NCI-H2171 (cell line): ENCODE measurements at places on chromosomes 6 and 20.

DNA sequence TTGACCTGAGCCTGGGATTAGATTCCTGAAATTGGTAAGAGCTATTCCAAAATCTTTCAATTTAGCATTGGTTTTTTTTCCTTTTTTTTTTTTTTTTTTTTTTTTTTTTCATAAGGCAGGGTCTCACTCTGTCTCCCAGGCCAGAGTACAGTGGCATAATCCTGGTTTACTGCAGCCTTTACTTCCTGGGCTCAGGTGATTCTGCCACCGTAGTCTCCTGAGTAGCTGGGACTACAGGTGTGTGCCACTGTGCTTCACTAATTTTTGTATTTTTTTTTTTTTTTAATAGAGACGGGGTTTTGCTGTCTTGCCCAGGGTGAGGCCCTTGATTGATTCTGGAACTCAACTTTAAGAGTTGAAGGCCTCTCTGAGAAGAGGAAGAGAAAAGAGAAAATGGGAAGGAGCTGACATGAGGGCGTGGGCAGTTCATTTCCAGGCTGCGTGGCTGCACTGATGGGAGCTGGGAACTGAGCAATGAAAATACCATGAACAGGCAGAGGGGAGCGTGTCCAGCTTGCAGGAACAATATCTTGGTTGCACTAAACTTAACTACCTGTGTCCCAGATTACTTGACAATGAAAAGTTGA lies 24.6 kb downstream of the KDM1B start:
- no peak for DNase-seq

DNA sequence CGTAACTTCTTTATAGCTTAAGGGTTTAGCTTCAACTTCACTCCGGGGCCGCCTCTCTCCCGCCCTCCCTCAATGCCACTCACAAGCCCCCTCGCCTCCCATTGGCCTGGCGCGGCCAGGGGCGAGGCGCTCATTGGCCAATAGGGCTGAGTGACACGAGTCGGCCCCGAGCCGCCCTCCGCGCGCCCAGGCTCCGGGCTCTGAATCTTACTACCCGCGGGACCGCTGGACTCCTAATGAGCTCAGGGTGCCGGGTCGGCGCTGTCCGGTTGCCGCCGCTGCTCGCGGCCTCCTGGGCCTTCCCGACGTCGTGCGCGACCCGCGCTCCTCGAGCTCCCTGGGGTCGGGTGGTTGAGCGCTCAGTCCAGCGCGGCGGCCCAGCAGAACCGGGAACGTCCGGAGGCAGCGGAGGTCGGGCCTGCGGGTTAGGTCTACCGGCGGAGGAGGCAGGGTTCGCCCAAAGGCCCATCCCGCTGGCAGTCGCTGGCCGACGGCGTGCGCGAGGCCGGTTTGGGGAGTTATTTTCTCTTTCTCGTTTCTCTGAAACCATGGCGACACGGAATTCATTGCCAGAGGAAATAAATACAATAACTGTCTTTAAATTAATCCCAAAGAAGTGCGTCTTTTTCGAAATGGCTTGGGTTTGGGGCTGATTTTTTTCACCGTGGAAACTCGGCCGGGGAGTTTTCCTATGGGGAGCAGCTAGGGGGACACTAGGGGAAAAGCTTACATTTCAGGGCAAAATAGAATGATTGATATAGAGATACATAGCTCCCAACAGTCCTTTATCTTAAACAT lies at the start of gene SIM1:
Gene SIM1 (minus strand): TSS at position 19 of the 798 bp plus-strand sequence. CDS start 1,453 bp downstream, outside the sequence.
- no peak for DNase-seq

GRCh38 chr6:154767003-154767723 lies 33.9 kb downstream of the SCAF8 start:
- no peak for DNase-seq

DNA sequence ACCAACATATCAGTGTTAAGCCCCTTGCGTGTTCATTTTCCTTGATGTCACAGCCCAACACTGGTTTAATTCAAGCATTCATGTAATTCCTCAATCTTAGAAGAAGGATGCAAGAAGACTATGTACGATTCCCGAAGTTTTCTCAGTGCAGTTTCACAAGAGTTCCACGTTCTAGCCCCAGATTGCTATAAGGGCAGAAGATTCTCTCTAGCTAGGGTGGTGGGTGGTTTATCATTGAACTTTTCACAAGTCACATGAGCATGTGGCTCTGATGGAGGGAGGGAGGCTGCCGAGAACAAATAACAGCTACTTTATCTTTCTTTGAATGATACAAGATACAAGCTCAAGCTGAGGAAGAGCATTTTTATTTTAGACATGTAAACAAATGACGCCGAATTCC lies 71.9 kb upstream of the NHSL1 start:
- DNase-seq = no peak

GRCh38 chr20:58131151-58131550 lies 97.3 kb downstream of the ANKRD60 start:
- no peak for DNase-seq

- no peak for DNase-seq
These were observed 288.8 kb downstream of the ADGB start for GRCh38 chr6:146887447-146888077.

- DNase-seq = no peak
These were observed 178.2 kb downstream of the FOXC1 start for GRCh38 chr6:1787894-1788293.

DNA sequence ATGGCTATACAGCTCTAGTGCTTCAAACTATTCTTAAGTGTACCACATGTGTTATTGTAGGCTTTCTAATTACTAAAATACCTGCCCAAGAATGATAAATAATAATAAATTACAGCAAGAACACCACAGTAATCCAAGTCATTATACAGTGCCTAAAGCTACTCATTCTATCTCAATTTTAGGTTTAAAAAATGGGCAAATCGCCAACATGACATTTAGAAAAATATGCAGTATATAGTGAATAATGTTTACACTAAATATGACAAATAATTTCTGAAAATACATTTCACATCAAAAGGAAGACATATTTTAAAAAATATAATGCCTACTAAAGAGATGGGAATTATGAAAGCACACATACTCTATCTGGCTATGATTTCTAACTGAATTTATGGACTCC lies 91.8 kb downstream of the MAN1A1 start:
- DNase-seq = no peak

DNA sequence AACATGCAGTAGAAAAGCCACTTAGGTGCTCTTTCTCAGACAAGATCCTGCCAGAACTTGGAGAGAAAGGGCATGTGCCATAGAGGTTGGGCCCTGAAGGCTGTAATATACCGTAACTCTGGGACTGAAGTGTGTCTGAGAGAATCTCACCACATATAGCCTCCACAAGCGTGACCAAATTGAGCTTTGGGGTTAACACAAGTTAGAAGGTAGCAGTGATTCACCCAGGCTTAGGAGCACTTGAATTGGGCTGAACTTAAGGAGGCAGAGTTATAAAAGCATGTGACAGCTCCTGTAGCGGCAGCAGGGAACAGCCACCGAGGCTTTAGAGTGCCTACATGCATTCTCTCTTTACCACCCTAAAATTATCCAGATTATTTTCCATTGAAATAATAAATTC lies 361.6 kb downstream of the PHF3 start:
- DNase-seq = no peak

- no peak for DNase-seq
These were observed 10.7 kb downstream of the ANKRD6 start for GRCh38 chr6:89443658-89444057.

DNA sequence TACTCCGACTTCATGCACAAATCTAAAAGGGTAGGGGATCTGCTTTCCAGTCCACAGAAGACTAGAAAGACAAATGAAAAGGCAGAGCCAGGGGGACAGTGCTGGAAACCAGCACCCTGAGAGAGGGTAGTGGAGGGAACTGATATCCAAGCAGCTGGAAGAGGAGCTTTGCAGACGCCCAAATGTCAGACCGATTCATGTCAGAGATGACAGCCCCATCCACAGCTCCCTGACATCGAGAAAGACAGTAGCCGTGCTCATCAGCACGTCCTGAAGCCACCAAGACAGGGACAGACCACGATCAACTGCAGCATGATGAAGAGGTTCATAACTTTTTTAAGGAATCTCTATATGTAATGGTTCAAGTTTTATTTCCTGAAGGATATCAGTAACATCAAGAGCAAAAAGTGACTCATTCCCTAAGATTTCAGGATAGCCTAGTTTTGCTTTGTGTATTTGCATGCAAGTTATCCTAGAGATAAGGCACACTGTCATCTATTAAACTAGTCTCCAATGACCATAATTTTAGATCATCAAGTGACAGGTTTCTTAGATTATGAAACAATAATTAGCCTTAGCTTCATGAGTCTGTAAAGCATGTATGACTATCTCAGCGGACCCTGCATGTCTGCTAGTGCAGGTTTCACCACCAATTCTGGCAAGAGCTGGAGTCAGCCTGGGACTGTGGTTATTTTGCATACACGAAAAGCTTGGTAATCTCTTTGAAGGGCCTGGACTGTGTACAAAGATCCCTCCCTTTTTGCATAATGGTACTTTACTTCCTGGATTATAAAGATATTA lies 43.0 kb downstream of the PRDM1 start:
- DNase-seq = no peak

DNA sequence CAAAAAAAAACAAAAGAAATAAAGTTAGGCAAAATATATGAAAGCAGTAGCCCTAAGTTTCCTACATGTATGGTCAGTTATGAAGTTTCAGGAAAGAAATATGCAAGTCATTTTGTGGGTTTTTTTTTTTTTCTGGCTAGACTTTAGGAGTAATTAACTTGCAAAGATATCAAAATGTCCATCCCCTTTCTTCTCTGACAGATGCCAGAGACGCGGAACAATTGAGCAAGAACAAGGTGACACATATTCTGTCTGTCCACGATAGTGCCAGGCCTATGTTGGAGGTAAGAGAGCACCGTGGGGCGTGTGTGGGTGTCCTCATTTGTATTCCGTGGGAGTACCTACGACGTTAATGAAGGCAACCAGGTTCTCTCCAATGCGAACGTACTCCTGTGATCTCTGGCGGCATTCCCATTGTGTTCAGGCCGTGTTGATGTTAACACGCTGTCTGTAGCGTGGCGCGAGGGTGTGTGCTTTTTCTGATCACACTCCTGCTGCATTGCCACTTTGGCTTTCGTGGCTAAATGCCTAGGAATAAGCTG lies 19.5 kb downstream of the DUSP22 start:
- DNase-seq = no peak

DNA sequence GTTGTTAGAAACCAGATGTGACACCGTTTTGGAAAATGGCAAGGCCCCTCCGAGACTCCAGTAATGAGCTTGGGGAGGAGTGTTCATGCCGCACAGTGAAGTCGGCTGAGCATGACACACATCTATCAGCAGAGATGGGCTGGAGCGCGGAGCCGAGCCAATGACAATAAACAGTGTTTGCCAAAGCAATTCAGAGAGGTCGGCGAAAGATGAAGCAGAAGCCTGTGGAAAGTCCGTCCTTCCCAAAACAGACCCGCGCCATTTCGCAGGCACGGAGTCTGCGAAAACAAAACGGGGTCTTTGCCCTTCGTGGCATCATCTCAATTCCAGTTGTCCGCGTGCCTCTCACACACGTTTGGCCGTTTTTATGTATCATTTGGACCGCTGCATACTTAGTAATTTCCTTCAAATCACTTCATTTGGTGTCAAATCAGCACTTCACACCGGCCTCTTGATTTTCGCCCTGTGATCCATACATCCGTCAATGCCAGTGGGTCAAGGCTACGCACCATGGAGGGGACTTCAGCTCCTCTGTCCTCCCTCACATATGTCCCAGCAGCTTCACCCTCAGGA lies 71.3 kb downstream of the SULF2 start:
- DNase-seq = no peak

- peak; percentile 37 for DNase-seq
These were observed 665 bp downstream of the RRAGD start for GRCh38 chr6:89411145-89412070.

GRCh38 chr20:63733579-63734081 lies 2.8 kb upstream of the LIME1 start:
- no peak for DNase-seq

- DNase-seq = no peak
These were observed 374.8 kb downstream of the MAFB start for GRCh38 chr20:40314278-40314677.

DNA sequence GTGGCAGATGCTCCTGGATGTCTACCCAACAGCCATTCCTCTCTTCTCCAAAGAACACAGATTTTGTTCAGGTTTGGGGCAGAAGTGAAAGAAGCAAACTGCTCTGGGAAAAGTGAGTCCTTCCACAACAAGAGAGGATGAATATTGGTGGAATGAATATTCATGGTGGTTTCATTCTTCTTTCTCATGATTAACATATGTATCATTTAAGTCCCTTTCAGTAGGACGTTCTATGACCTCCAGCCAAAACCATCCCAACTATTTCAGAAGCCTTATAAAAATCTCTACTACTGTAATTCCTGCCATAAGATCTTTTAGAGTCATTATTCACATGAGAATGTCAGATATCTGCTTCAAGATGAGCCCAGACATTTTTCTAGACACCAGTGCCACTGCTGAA lies 44.4 kb downstream of the MDN1 start:
- no peak for DNase-seq

DNA sequence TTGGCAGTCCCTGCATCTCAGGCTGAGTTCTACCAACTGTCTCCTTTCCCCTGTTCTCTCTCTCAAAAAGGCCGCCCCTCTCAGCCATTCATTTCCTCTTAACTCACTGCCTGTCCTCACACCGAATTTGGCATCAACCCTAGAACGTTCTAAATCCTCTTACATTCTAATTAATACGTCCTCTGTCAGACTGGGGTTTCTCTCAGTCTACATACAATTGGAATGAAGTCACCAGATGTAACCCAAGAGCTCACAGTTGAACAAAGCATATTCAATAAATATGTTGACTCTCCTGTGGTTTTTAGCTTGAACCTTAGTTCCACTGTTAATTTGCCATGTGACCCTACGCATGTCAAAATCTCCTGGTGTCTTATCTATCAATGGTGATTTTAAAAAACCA lies 269.6 kb downstream of the CLIC5 start:
- no peak for DNase-seq

GRCh38 chr6:80182308-80182707 lies 75.8 kb downstream of the BCKDHB start:
- no peak for DNase-seq

DNA sequence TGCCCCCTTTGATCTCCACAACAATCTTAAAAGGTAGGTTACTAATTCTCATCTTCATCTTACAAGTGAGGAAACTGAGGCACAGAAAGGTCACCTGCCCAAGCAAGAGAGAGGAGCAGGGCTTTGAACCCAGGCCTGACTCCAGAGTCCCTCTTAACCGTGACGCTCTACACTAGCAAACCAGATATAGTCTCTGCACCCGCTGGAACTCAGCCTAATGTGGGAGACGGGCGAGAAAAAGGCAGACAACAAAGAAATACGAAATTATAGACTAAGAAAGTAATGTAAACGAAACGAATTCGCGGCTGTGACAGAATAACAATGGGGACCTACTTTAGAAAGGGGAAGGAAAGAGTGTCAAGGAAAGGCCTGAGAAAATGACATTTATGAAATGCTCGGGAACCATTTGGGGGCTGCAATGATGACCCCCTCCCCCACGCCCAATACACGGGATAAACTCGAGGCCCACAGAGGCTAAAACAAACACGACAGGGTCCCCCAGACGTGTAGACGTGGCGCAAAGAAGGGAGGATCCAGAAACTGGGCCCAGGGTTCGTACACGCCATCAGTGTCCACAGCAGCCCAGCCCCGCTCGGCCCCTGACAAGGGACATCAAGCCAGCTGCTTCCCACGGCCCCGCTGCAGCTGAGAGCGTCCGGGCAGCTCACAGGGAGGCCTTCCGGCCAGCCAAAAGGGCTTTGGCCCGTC lies 637 bp downstream of the TRPC4AP start:
- no peak for DNase-seq

- no peak for DNase-seq
These were observed 46.8 kb downstream of the INSM1 start for GRCh38 chr20:20414640-20415220.
